ENCODE measurements at places on chromosomes 2 and 18.

DNA sequence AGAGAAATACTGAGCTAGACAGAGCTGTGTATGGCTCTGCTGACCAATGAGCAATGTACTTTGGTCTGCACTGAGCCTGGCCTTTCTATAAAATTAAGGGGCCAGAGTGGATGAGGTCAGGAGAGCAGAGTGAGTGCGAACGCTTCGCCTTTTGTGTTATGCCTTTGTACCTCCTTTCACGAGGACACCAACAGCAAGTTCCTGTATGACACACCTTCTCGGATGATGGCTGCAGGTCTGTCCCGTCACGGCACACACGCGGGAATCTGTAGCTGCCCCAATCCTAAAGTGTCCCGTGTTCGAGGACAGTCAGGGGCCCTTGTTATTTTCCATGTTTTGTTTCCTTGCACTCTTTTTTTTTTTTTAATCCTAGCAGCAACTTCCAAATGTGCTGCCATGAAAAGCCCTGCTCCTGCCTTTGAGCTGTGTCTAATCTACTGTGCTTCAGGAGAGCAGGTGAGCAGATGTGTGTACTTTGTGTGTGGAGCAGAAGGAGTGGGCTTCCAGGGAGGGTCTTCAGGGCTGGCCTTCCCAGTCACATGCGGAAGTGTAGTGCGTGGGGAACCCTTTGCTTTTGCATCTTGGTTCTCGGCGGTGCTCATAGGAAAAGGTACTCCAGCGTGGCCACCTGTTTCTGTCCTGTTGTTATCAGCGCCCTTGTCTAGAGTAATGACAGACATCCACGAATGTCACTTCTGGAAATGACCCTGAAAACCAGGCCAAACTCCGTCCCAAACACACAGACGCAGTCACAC, 213.2 kb downstream of the NDUFA10 start:
- DNase-seq, result no peak

GRCh38 chr2:85242321-85242720, 85.5 kb downstream of the TGOLN2 start:
- no peak for DNase-seq

DNA sequence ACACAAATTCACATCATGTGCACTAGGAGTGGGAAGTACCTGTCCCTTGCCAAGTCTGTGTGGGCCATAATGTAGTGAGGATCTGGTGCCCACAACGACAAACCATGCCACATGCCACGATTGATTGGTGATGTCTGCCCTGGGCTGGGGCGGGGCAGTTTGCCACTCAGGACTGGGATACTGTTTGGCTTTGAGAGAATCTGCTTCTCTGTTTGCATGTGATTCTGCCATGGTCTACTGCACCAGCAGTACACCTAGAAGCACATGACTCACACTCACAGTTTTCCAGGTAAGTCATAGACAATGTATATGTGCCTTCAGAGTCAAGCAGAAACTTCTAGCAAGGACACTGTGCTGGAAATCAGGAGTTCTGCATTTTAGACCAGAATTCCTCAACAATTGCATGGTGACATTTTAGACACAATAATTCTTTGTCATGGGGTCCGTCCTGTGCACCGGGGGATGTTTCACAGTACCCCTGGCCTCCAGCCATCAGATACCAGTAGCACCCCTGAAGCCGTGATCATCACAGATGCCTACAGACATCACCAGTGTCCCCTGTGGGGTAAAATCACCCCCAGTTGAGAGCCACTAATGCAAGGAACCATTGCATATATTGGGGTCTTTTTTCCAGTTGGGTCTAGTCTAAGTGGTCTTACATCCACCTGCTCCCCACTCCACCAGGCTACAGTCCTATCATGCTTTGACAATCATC, 278.3 kb downstream of the EIPR1 start:
- no peak for DNase-seq

- no peak for DNase-seq
Observed at GRCh38 chr2:37168217-37168981, 11.6 kb upstream of the EIF2AK2 start.

DNA sequence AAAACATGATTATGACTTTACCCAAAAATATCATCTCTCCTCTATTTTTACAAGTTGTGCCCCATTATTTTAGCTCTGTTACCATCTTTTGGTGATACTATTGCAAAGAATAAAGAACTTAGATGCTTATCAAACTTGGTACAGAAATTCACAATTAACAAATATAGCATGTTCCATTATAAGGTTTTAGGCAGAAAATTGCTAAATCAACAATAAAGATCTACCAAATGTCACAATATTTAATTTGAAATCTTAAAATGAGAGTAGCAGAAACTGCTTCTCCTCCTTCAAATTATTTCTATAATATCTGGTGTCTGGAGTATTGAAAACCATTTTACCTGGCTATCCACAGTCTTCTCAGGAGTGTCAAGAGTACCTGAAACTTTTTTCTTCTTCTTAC, 8.7 kb downstream of the NIFK start:
- DNase-seq, result no peak

- no peak for DNase-seq
Observed at GRCh38 chr2:178306352-178307073, 112.2 kb downstream of the OSBPL6 start.

GRCh38 chr2:128789776-128790455, 471.2 kb upstream of the HS6ST1 start:
- no peak for DNase-seq

DNA sequence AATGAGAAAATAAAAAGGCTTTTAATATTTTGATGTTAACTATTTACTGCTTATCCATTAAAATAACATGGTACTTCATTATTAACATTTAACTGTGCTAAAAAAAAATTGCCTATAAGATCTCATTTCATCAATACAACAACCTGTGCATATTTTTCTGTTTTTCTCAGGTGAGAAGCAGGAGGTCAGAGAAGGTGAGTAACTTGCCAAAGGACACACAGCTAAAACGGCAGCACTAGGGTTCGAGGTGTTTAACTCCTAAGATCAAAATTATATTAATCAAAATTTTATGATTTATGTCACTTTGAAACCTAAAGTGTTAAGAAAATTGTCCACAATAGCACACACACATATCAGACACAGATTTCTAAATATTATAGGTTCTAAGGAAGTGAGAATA, 366.0 kb downstream of the TGIF1 start:
- no peak for DNase-seq

DNA sequence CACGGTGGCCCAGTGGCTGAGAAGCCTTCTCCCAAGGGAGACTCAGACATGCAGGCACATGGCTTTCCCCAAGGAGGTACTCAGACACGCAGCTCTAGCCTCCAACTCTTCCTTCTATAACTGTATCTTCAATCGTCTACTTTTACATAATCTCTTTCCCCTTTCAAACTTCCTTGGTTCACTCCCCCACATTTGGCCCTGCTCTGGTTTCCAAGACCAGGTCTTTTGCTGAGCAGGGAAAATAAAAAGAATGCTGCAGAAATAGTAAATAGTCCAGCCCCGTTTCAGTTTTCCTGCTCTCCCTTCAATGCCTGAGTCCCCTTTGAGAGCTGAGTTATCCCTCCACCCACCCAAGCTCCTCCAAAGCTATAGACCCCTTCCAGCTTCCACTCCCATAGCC, 635.0 kb downstream of the ARHGAP15 start:
- no peak for DNase-seq
